Testis (tissue), 5 donors: ENCODE measurements at places on chromosomes 1 and 21.
A peak's percentile ranks its signal among the peaks of the same experiment; 100 is the strongest.

DNA sequence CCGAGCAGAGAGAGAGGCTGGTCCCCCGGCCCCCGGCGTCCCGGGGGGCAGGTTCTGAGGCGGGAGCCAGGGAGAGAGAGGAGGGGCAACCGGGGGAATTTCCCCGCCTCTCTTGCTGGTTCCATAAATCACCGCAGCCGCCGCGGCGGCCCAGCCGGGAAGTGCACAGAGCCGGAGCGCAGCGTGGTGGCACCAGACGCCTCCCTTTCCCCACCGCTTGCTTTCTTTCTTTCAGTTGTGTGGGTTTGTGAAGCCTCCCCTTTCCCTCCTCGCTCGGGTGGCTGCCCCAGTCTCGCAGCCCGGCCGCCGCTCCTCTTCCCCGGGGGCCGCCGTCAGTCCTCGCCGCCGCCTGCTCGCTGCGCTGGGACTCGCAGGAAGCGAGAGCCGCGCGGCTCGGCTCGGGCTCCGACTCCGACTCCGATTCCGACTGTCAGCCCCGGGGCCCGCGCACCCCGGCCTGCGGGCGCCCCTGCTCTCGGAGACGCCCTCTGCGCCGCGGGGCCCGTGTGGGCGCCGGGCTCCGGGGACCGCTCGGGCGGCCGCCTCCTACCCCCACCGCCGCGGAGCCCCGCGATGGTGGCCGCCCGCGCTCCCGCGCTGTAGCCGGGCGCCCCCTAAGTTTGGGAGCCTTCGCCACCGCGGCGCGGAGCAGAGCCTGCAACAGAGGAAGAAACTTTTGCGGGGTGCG is at the start of gene CACHD1:
TSS of gene CACHD1 (plus strand) at position 153 of the 688 bp plus-strand sequence. CDS start 616 bp downstream, outside the sequence.
- peak; percentile 82 for DNase-seq

- DNase-seq, result no peak
Observed at GRCh38 chr1:117627546-117628130, 21.8 kb downstream of the TENT5C start.

DNA sequence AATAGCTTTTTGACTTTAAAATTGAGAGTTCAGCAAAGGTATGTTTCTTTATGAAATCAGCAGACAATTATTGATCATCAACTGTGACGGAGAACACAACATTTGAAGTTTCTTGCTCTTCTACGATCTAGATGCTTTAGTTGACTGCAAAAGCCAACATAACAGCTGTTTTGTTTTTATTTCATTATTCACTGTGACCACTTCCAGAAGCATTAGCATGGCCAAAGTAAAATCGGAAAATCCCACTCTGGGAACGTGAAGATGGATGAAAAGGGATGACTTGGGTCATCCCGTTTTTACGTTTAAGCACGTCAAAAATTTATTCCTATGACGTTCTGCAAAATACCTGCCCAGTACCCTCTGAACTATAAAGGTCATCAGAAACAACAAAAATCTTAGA is 833.0 kb upstream of the ADAMTS5 start:
- DNase-seq, result no peak

- DNase-seq, result no peak
Observed at GRCh38 chr1:78958711-78959110, 47.8 kb downstream of the ADGRL4 start.

DNA sequence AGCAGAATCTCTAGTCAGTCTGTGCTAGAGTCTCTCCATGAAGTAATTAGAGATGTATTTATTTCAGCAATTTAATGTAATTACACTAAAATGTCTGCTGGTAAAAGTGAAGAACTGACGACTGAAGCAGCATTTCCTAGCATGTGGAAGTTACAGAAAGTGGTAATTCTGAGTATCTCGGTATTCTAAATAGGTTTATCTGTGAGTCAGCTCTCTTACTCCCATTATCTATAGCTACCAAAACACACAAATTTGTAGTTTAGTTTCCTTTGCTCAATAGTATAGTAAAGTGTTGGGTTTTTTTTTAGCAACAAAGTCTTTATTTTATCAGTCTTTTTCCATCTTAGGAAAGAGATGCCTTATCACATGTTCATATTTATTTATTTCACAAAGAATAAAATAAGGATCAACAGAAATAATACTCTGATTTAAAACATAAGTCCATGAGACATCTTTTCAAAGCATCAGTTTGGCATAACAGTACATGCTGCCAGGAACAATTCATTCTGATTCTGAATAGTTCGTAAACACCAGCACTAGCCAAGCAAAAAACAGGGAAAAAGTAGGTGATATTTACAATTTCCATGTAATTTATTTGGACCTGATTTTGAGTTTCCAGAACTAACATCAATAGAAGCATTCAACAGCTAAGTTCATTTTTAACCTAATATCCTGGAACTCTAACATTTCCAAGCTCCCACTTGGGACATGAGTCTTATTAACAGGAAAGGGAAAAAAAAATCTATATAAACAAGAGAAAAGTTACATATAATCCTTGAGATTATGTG is 76.3 kb downstream of the KCNT2 start:
- DNase-seq, result no peak

- no peak for DNase-seq
Observed at GRCh38 chr1:33387625-33388024, 43.3 kb downstream of the PHC2 start.

- DNase-seq, result no peak
Observed at GRCh38 chr1:186559601-186560116, 98.7 kb upstream of the PDC start.

- DNase-seq, result no peak
Observed at GRCh38 chr1:113834716-113835115, 22.4 kb upstream of the RSBN1 start.
